ENCODE measurements at places on chromosomes 2 and 18.
A peak's percentile ranks its signal among the peaks of the same experiment; 100 is the strongest.

- no peak for DNase-seq
These were observed 951.9 kb downstream of the TSN start for GRCh38 chr2:122707224-122707824.

GRCh38 chr18:23889907-23890306 lies 124.6 kb upstream of the TTC39C start:
- DNase-seq: no peak

DNA sequence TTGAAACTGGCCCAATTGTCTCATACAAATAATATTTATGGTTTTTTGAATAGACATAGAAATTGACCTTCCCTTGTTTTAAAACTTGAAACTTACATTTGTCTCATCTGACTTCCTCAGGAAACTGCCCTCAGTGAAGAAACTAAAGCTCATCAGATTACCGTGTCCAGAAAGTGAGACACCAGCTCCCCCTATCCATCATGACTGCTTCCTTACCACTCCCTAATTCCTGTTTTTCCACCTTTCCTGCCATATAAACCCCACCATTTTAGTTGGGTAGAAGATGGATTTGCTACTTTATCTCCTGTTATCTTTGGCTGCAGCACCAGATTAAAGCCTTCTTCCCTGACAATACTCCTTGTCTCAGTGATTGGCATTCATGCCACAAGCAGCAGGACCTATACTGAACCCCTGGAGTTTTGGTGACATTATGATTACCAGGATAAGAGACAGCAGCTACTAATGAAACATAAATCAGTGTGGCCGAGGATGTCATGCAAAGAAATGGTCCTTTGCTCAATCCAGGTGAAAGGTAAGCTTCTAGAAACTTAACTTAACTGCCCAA lies 1627.6 kb upstream of the ZEB2 start:
- DNase-seq: no peak

DNA sequence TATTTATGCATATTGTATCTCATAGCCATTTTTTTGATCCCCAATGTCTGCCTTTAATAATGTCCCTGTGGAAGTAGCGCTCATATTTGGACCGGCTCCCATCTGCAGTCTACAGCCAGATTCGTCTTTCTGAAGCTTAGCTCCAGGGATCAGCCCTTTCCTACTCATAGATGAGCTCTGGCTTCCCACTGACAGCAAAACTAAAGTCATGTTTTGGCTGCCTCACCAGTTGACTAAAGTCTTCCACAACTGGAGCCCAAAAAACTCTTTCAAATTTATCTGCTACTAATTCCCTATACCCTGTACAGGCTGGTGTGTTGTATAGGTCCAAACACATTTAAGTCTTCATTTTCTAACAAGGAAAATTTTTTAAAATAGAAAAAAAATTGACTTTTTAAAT lies 294.2 kb upstream of the HNMT start:
- DNase-seq: no peak

DNA sequence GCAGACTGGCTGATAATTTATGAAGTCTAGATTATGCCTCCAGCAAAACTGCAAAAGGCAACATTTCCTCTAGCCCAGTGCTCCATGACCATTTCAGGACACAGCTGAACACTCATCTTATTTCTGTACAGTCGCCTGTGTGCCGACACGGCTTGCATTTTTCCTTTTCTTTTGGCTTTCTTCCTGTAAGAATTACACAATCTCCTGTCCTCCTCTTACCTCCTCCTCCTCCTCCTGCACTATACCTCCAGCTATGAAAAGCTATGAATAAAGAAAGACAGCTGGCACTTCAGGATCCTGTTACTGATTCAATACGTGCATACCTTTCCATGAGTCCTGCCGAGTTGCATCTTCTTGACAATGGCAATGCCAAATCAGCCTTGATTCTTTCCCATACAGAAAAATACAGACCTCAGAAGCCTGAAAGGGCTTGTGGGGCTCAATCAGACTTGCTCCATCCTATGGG lies 32.2 kb upstream of the TRIB2 start:
- DNase-seq: no peak

DNA sequence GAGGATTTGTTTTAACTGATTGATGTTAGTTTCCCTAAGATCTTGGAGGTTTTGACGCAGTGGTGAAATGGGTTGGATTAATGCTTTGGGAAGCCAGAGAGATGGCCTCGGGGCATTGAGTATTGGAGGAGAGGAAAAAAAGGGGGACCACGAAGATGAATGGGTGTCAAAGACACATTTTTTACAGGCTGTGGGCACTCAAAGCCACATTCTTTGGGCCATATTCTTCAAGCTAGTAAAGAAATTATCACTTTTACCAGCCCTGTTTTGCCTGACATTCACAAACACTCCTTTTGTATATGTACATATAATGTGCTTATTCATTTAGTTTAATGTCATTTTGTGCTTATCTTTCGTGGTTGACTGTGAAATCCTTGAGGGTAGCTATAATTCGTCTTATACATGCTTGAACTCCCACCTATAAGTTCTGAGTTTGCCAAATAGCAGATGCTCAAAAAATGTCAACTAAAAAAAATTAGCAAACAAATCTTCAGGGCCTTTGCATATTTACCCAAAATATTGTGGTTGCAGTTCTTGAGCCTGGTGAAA lies 146.3 kb downstream of the ARL6IP6 start:
- no peak for DNase-seq

DNA sequence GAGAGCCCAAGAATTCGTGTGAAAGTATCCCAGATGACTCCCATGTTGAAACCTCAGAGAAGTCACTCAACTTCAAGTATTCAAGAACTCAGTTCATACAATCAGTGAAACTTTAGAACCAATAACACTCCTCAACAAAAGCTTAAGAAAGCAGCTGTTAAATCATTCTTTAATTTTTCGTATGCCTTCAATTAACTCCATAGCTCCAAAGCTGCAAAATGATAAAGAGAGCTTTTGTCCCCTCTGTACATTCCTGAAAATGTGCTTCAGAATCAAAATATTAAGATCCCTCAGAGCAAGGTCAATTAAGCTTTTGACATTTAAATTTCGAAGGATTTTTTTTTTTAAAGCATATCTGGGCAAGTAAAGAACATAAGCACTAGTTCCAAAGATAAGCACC lies 4.7 kb downstream of the COBLL1 start:
- no peak for DNase-seq

GRCh38 chr2:33496726-33497125 lies 20.3 kb downstream of the RASGRP3 start:
- DNase-seq: no peak

DNA sequence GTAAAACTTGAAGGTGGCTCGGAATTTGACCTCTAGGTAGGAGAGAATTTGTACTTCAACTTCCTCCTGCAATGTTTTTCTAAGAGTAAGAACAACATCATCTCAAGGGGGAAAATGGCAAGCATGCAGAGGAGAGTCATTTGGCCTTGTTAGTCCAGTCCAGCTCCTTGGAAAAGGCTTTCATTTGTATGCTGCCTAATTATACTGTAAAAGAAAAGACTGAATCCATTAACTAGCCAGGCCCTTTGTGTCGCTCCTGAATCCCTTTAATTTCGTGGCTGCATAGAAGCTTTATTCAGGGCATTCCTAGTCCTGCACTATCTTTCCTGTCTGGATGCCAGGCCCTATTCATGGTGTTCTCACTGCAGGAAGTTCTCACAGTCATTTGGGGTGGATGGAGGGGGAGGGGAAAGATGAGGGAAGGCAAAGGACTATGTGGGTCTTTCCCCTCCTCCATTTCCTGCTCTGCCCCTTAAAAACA lies 36.0 kb downstream of the PHLPP1 start:
- DNase-seq: peak; percentile 67

DNA sequence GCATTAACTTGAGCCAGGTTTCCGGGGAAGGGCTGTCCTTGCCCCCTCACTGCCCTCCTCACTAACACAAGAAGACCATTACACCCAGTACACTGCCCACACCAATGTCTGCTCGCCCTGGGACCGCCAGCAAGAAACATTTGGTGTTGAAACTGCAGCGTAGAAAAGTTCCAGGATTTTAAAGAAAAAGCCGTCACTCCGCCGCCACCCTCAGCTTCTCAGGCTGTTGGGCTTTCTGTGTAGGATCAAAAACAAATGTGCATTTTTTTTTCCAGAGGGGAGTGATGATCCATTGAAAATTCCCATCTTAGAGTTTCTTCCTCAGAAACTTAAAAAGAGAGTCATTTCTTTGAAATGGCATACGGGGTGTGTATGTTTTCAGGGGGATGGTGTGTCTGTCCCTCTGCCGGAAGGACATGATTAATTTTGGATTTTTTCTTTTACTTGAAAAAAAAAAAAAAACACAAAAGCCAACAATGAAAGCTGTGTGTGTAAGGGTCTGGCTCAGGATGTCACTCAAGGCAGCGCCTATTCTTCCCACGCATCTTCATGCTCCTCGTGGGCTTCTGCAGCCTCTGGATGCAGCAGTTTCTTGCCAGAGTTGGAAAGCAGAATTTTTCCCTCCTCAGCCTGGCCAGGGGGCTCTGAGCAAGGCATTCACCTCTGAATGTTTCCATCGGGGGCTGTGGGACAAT lies 184.9 kb downstream of the GLI2 start:
- no peak for DNase-seq

GRCh38 chr18:22559414-22560274 lies 141.9 kb upstream of the CTAGE1 start:
- peak; percentile 79 for DNase-seq

DNA sequence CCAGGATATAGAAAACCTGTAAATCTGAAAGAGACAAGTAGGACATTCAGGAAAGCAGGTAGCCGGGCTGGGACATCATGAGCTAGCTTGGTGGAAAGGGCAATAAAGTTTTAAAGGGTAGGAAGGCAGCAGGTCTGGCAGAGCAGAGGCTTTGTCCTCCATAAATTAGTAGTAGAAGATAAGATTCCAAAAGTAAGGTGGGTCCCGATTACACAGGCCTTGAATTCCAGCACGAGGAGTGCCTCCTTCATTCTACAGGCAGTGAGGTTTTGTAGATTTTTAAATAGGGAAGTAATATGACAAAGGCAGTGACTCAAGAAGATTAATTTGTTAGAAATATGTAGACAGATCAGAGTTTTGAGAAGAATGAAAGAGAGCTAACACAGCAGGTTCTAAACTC lies 160.7 kb downstream of the DTNB start:
- no peak for DNase-seq

- peak; percentile 59 for DNase-seq
These were observed 459 bp upstream of the EFR3B start for GRCh38 chr2:25041307-25041927.

DNA sequence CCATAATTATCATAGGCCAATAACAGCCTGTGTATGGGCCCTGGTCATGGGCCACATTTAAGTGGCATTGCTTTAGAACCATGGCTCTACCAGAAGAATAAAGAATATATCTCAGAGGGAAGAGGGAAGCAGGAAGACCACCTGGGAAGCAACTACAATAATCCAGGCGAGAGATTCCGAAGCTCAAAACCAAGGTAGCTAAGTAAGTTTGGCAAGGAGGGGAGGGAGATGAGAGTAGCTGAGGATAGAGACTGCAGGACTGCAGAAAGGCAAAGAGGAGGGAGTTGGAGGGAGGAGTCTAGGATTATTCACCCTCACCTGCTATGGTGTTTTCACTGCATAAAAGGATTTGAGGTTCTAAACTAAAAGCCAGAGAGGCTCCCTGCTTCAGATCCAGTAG lies 293.5 kb downstream of the SETBP1 start:
- DNase-seq: no peak

- DNase-seq: no peak
These were observed 58.1 kb downstream of the PXDN start for GRCh38 chr2:1685957-1686783.

GRCh38 chr2:131152074-131152473 lies 46.9 kb downstream of the PLEKHB2 start:
- DNase-seq: no peak

- no peak for DNase-seq
These were observed 271.0 kb downstream of the TNS1 start for GRCh38 chr2:217731805-217732204.

- no peak for DNase-seq
These were observed 10.2 kb downstream of the LRRFIP1 start for GRCh38 chr2:237637429-237638135.

DNA sequence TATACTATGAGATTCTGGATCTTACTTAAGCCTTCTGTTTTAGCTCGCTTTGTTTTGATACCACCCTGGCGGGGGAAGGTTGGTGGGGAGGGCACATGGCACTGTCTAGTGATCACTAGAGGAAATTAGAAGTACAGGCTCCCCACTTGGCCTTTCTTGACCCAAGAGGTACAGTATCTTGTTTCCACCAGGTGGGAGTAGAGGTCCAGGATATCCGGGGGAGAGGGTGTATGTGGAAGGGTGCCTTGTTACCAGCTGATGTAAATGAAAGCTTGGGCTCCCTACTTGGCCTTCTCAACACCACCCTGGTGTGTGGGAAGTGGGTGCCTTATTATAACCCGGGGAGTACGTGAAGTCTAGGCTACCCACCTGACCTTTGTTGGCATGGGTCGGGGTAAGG lies 7.5 kb downstream of the GALNT1 start:
- no peak for DNase-seq

Data from heart right ventricle (tissue), 16 donors.